ENCODE measurements at places on chromosomes 2 and 18.

DNA sequence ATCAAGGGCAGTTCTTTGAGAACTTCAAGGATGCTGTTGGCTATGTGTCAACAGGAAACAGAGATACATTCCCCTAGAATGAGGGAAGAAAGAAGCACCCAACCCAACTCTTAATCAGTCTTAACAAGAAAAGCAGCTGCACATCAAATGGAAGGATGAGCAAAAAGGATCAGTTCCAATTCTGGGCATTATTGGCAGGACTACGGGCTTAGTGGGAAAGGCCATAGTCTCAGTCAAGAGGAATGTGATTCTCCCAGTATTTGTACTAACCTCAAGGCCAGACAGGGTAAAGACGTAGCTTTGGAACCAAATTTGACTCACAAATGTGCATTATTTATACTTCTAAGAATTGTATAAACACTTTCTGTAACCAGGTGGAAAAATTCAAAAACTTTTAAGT lies 18.2 kb downstream of the BMP10 start:
- DNase-seq: no peak

DNA sequence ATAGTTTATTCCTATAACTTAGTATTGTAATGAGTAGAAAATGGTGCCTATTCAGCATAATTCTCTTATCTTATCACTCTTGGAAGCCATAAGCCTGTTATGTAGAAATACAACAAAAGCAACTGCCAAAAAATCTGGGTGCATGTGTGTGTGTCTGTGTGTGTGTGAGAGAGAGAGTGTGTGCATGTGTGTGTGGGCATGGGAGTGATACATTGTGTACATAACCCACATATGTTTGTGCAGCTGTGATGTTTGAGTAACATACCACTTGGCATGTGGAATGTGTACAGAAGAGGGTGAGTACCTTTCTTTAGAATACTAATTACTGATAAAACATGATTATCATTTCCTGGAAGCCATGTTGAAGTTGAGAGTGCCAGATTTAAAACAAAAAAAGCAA lies 642.3 kb upstream of the SYT4 start:
- no peak for DNase-seq

- no peak for DNase-seq
Measured at GRCh38 chr18:77039196-77040130, 93.1 kb downstream of the MBP start.

- no peak for DNase-seq
Measured at GRCh38 chr2:19358242-19359020, at the start of gene OSR1. Gene OSR1 (minus strand): TSS chr2:19358623. CDS start chr2:19353805, 4,818 bp downstream.

DNA sequence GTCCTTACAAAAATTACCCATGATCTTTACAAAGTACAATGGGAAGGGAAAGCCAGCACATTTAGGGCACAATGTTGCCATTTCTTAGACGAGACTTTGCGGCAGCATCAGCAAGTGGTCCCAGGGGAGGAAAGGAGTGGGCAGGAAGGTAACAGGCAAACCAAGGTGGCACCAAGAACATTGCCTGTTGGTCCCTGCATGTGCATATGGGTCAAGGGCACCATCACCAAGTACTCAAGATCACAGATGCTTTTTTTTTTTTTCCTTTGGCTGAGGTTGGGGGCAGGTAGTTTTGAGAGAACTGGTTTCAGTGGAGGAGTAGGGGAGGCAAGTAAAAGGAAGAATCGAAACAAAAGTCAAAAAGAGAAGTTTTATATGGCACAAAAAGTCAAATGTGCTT lies 752 bp upstream of the CYTIP start:
- no peak for DNase-seq

GRCh38 chr2:51629406-51629805 lies 597.5 kb upstream of the NRXN1 start:
- DNase-seq: no peak

DNA sequence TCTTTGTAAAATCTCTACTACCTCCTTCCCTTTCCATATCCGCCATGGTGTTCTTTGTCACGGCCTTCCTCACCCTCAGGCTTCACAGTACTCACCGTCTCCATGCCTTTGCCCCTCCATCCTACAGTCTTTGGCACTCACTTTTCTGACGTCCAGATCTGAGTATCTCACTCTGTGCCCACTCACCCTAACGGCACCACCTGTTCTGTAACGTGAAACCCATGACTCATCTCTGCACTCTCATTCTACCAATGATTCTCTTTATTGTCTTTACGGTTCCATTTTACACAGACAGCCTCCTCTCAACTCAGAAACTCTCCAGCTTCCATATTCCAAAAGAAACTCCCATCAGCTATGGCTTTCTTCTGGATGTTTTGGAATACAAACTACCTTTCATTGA lies 56.7 kb downstream of the NETO1 start:
- no peak for DNase-seq

DNA sequence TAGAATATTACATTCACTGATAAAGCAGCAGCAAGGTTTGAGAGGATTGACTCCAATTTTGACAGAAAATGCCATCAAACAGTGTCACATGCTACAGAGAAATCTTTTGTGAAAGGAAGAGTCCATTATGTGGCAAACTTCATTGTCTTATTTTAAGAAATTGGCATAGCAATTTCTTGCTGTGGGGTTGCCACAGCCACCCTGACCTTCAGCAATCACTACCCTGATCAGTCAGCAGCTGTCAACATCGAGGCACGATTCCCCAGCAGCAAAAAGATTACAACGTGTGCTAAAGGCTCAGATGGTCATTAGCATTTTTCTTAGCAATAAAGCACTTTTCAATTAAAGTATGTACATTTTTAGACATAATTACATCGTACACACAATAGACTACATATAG lies 74.7 kb downstream of the PRKCE start:
- DNase-seq: no peak

- no peak for DNase-seq
Measured at GRCh38 chr2:84846041-84846663, 34.7 kb downstream of the TRABD2A start.

- DNase-seq: no peak
Measured at GRCh38 chr2:145984580-145984979, 1464.7 kb upstream of the ZEB2 start.

GRCh38 chr2:118817469-118817868 lies 30.0 kb downstream of the EN1 start:
- no peak for DNase-seq

DNA sequence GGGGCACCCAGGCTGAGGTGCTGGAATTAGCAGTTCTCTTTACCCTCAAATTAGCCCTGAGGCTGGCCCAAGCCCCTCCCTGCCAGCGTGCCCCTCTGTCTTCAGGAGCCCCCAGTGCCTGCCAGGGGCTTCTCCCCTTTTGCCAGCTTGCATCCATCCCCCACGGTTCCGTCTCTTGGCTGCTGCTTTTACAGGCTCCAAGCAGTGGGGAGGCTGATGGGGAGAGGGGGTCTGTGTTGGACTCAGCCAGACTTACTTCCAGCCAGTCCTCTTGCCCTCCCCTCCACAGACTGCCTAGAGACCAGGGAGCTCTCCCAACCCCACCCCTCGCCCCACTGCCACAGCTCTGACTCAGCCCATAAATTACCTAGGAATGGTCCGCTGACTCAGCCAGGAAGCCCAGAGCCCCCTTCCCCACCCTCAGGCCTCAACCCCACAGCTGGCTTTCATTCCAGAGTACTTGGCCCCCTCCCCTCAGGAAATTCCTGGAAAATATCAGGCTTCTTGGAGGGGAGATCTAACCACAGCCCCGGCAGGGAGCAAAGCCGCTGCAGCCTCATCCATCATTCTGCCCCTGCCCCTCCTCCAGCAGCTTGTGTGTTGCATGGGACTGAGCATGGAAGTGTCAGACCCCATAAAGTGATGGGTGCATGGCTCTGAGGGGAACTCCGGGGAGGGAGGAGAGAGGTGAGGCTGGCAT lies 184.6 kb downstream of the ZFP36L2 start:
- no peak for DNase-seq

DNA sequence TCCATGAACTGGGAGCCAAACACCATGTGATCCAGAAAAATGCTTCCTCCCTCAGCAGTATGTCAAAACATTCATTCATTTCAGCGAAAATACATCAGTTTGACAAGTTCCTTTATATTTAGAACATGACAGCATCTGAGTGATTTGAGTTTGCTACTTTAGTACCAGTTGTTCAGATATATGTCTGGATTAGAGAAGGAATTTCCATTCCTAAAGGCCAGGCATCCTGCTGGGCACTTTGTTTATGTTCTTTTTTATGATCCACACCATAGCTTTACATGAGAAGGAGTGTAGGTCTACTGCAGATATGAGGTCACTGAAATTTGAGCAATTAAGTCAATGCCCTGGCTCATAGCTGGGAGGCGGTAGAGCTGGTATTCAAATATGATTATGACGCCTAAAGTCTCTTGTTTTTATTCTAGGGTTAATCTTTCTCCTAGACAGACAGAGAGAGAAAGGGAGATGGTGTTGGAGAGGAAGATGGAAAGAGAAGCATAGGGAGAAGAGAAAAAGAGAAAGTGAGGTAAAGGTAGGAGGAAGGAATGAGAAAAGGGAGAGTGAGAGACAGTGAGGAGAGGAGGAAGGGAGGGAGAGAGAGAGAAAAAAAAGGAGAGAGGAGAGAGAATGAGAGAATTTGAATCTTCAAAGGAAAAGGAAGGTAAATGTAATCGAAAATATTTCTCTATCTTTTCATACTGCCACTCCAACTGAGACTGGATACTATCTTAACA lies 839.5 kb upstream of the FANCL start:
- no peak for DNase-seq

DNA sequence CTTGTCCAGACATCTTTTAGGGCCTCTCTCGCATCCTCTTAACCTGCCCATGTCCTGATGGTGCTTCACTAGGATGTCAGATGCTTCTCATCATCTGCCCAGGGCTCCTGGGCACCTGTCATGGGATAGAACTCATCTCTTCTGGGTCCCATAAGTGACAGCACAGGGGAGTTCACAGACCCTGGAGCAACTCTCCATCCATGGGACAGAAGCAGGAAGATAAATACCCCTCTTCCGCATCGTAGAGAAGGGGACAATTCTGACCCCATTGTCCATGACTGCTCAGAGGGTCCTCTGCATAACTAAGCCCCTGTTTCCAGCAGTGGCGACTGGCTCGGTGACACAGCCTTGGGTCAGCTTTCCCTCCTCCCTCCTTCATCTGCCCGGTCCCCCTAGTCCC lies 82.3 kb downstream of the TWIST2 start:
- no peak for DNase-seq

GRCh38 chr2:174681099-174682006 lies 82.9 kb downstream of the CHRNA1 start:
- no peak for DNase-seq

GRCh38 chr2:109256921-109257320 lies 127.9 kb downstream of the SH3RF3 start:
- DNase-seq: no peak

- DNase-seq: no peak
Measured at GRCh38 chr2:25251422-25252273, 83.3 kb upstream of the POMC start.

- DNase-seq: no peak
Measured at GRCh38 chr2:72104821-72105588, 42.7 kb downstream of the CYP26B1 start.

DNA sequence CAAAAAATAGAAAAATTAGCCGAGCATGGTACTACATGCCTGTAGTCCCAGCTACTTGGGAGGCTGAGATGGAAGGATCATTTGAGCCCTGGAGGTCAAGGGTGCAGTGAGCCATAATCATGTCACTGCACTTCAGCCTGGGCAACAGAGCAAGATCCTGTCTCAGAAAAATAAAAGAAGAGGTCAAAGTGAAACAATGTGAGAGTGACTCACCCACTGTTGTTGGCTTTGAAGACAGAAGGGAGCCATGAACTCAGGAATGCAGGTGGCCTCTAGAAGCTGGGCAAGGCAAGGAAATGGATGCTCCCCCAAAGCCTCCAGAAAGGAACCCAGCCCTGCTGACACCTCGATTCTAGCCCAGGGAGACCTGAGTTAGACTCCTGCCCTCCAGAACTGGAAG lies 3.7 kb upstream of the TMEM214 start:
- DNase-seq: no peak

- no peak for DNase-seq
Measured at GRCh38 chr2:65377556-65378192, 54.7 kb downstream of the SPRED2 start.

- no peak for DNase-seq
Measured at GRCh38 chr2:64317707-64318475, 136.1 kb upstream of the LGALSL start.

DNA sequence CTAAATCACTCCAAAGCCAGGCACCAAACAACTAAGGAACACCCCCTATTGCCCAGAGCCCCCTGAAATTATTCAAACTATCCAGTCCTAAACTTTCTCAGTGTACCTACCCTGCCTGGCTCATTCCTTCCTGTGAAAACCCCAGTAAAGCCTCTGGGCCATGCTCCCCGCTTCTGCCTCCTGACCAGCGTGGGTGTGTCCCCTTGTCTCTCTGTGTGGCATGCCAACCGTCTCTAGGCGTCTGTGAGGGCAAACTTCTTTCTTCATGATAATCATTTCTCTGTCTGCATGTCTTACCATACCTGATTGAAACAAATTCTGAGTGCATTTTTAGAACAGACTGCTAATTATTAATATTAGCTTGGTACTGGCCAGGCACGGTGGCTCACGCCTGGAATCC lies 109.0 kb upstream of the MSH2 start:
- DNase-seq: no peak

DNA sequence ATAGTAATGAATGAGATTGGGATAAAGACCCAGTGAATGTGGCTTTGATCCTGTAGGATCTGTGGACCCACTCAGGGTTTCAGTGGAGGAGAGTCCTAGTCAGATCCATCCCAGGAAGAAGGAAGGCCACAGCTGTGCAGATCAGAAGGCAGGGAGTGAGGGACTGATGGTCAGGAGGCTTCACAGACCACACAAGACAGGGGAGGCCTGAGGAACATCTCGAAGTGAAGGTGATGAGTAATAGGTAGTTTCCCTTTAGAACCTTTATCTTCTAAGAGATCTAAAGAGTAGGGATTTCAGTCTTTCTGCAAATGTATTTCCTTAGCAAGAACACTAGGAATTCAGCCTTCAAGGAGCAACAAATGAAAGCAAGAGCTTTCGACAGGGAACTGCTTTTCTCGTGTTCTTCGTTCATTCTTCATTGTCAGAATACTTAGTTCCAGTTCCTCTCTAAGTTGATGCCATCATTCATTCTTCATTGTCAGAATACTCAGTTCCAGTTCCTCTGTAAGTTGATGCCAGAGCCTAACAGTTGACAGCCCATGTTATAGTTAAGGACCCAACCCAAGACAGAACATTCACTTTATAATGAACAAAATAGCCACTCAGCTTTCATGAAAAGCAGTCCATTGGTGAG lies 150.2 kb upstream of the EPAS1 start:
- no peak for DNase-seq

GRCh38 chr2:236642584-236643291 lies 73.1 kb downstream of the ACKR3 start:
- no peak for DNase-seq

DNA sequence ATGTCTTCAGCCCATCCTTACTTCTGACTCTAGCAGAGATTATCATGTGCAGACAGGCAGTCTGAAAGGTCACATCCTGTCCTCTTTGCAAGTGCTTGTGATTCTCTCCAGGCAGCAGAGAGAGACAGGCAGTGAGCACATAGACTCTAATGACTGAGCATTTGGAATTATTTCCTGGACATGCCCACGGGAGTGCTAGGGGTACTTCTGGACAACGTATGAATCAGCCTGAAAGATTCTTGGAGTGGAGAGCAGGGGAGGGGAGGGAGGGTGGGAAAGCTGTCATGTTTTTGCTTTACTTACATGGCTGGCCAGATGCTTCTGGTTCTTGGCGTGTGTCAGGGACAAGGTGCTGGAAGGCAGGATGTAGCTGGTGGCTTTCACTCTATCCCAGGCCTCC lies 150.6 kb downstream of the RIF1 start:
- no peak for DNase-seq

- no peak for DNase-seq
Measured at GRCh38 chr18:22455425-22456115, 37.9 kb upstream of the CTAGE1 start.

- no peak for DNase-seq
Measured at GRCh38 chr18:37669991-37670534, 104.5 kb upstream of the CELF4 start.

Measured in amygdala (tissue), 56 donors.